ENCODE measurements at places on chromosomes 1 and 21. TPM values are rescaled to one million over a fixed set of nuclear protein-coding genes. Genes with fewer than 3 reads are reported as not detected.
A peak's percentile ranks its signal among the peaks of the same experiment; 100 is the strongest.

DNA sequence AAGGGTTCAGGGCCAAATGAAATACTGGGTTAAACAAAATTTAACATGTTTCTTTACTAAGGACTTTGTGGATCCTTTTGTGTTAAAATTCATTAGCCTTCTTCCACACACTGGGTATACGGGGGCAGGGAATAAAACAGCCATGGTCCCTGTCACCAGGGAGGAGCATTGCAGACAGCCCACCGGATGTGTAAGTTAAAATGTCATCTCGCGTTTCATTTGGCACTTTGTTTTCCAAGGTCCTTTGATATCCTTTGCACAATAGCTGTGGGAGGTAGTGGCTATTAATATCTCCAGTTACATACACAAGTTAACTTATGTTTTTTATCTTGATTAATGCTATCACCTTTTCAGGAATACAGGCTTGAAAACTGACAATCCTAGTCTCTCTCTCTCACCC, 172.7 kb downstream of the BARHL2 start:
- H3K4me3 ChIP-seq = no peak overlapping the region
- no peaks in the 10 kb centered on the region for H3K36me3 ChIP-seq

- H3K4me3 ChIP-seq = no peak overlapping the region
- no peaks in the 10 kb centered on the region for H3K4me1 ChIP-seq
- no peaks in the 10 kb centered on the region for H3K36me3 ChIP-seq
- DNase-seq = peak; percentile 29
- H3K27ac ChIP-seq = no peak overlapping the region
Observed at GRCh38 chr1:245807306-245807705, 652.5 kb downstream of the KIF26B start.

Gene OR2L8
- total RNA-seq = not detected

- no peak overlapping the region for H3K4me3 ChIP-seq
- H3K4me1 ChIP-seq = no peaks in the 10 kb centered on the region
- H3K36me3 ChIP-seq = no peaks in the 10 kb centered on the region
Observed at GRCh38 chr1:101928829-101929228, 67.9 kb downstream of the OLFM3 start.

DNA sequence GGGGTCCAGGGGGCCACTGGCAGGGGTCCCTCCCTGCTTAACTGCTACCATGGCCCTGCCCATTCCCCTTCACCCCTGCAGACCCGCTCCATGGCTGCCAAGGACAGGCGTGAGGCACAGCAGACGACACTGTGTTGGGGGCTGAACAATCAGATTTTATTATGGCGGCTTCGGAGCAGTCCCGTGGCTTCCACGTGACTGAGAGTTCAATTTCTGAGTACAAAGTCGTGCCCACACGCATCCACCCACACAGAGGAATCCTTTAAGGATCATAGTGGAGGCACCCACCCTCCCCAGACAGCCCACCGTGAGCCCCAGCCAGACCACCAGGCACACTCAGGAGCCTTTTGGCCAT, 1.5 kb downstream of the HES5 start:
- peak overlapping the region; percentile 55 for H3K4me3 ChIP-seq
- no peak for DNase-seq
- H3K27me3 ChIP-seq = no peaks in the 10 kb centered on the region
- H3K36me3 ChIP-seq = no peaks in the 10 kb centered on the region

DNA sequence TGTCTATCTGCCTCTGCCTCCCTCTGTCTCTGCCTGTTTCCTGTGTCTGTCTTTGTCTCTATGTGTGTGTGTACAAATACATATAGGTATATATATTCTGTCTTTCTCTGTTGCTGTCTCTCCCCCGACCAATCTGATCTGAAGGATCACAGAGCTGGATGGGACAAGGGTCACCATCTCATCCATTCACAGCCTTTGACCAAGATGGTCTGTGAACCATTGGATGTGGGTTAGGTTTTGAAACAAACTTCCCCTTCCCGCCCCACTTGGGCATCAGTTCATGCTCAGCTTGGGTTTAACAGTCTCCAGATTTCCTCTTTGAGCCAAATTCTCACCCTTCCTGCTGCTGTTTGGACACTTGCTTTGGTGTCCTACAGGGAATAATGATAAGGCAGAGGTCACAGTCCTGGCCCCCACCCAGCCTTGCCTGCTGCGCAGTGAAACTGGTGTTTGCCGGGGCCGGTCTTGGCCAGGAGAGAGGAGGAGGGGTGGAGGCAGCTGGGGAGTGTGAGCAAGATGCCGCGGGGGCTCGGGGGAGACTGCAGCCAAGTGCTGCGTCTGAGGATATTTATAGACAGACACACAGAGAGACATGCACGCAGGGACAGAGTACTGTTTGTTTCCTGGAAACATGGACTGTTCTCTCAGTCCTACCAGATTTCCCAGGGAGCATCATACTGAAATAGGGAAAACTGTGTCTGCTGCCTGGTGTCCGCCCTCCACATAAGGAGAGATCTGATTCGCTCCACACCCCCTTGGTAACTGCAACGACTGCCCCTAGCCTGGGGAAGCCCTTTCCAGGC, 27.0 kb upstream of the BTG2 start:
- H3K4me1 ChIP-seq = peaks cover 73% of the 10 kb centered on the region
- no peak overlapping the region for H3K4me3 ChIP-seq
- no peaks in the 10 kb centered on the region for H3K36me3 ChIP-seq
- H3K27ac ChIP-seq = peak overlapping the region; percentile 87
- DNase-seq = peak; percentile 95
- H3K27me3 ChIP-seq = no peaks in the 10 kb centered on the region

DNA sequence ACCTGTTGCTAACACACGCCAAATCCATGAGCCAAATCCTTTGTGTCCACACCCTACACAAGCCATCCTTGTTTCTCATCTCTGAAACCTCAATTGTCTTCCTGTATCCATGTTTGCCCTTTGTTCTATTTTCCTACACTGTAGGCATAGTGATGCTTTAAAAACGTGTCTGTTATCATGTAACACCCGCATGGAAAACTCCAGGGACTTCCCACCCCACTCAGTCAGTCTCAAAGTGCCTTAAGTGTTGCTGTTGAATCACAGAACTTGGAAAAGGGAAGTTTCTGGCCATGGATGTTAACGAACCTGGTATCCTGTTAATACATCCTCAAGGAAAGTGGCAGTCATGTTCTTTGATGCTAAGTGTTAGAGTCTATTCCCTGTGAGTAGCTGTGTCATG, 9.7 kb downstream of the OR2T11 start:
- H3K27me3 ChIP-seq = no peaks in the 10 kb centered on the region
- H3K27ac ChIP-seq = no peak overlapping the region
- H3K4me3 ChIP-seq = no peak overlapping the region
- H3K36me3 ChIP-seq = no peaks in the 10 kb centered on the region
- DNase-seq = no peak
- H3K4me1 ChIP-seq = no peaks in the 10 kb centered on the region

- H3K27ac ChIP-seq = no peak overlapping the region
- no peak for DNase-seq
- no peaks in the 10 kb centered on the region for H3K4me1 ChIP-seq
- H3K27me3 ChIP-seq = no peaks in the 10 kb centered on the region
Observed at GRCh38 chr1:172700556-172700955, 41.7 kb downstream of the FASLG start.

DNA sequence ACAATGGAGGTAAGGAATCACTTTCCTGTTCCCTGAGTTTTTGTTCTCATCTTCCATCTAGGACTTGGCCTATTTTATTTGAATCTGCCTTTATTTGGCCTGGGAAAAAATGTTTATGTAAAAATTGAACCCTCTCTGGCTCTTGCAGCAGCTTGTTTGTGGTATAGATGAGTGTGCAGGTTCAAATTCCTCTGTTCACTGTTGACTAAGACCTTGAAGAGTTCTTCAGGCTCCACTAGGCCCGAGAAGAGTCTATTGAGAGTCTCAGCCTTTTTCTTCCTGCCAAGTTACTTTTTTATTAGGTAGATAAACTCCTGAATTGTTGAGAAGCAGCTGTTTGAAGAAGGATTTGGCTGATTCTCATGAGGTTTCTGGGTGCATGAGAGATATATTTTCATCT, 248.8 kb upstream of the ADGRL2 start:
- no peaks in the 10 kb centered on the region for H3K4me1 ChIP-seq
- no peaks in the 10 kb centered on the region for H3K36me3 ChIP-seq
- no peak overlapping the region for H3K27ac ChIP-seq
- no peak for DNase-seq
- H3K4me3 ChIP-seq = no peak overlapping the region
- no peaks in the 10 kb centered on the region for H3K27me3 ChIP-seq

DNA sequence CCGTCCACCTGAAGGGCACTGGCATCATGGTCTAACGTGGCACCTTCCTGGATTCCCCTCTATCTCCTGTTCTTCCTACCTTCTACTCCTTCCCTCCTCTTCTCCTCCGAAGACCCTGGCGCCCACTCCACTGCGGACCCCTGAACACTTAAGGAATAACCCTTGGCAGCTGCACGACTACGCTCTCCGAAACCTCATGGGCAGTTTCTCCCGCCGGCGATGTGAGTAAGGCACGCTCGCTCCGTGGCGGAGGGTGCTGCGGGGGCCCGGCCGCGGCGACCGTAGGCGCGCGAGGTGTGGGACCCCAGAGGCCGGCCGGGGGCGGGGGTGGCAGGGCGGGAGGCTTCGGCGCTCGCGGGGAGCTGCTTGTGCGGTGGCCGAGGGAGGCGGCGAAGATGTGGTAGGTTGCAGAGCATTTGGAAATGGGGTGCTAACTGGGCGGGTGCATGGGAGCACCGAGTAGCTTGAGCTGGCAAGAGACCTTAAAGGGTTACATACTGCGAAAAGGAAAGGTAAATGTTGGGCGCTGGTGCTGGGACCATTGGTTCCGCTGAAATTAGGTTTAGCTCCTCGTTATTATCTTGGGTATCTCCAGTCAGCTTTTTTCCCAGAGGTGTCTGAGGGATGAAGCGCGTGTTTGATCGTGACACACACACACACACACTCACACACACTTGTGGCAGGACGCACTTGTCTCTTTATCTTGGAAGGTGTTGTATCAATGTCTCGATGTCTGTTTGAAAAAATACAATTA, 876 bp downstream of the LRRC7 start:
- peak overlapping the region; percentile 61 for H3K4me3 ChIP-seq
- DNase-seq = no peak
- H3K36me3 ChIP-seq = no peaks in the 10 kb centered on the region

Gene MROH7
- total RNA-seq = 15.1 TPM

Gene FLG2
- not detected for total RNA-seq

Gene PTAFR
- 2.8 TPM for total RNA-seq

GRCh38 chr1:21099034-21099868, 77.4 kb downstream of the EIF4G3 start:
- no peaks in the 10 kb centered on the region for H3K27me3 ChIP-seq
- no peak overlapping the region for H3K27ac ChIP-seq
- no peak for DNase-seq
- H3K36me3 ChIP-seq = peaks cover 6% of the 10 kb centered on the region

Gene DDAH1
- total RNA-seq = 58.4 TPM

Gene GUCA2A
- total RNA-seq = 1.8 TPM

DNA sequence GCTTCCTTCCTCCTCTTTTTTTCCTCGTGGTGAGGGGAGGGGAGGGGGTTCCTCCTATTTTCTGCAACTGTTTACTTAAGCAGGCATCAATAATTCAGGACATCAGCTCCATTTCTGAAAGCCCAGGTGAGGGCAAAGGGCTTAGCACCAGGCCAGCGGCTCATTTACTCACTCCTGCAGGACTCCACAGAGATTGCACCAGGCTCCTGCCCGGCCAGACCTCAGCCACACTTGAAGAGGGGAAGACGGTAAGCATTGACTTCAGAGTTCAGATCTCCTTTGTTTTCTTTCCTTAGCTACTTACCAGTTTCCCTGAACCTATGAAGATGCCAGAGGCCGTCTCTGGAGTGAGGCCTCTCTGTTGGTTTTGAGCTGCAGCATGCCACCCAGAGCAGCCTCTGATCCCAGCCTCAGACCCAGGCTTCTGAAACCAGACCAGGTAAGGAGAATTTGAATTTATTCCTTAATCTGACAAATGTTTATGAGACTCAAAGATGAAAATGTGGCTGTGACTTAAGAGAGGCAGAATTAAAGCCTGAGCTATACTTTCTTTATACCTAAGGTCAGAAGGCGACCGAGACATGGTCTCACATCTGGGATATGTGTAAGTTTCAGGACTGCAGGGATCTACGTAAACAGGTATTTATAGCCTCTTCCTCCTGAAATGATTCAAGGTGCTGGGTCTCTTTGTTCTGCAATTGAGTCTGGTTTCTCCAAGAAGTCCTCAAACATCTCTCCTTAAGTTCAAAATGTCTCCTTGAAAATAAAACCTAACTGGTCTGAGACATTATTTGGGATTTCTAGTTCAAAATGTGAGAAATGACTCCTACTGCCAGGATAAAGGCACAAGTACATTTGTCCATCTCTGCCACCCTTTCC, 272.5 kb upstream of the RUNX1 start:
- H3K4me3 ChIP-seq = no peak overlapping the region
- no peak for DNase-seq
- peaks cover 30% of the 10 kb centered on the region for H3K4me1 ChIP-seq
- no peaks in the 10 kb centered on the region for H3K36me3 ChIP-seq

Gene RHCE
- not detected for total RNA-seq

DNA sequence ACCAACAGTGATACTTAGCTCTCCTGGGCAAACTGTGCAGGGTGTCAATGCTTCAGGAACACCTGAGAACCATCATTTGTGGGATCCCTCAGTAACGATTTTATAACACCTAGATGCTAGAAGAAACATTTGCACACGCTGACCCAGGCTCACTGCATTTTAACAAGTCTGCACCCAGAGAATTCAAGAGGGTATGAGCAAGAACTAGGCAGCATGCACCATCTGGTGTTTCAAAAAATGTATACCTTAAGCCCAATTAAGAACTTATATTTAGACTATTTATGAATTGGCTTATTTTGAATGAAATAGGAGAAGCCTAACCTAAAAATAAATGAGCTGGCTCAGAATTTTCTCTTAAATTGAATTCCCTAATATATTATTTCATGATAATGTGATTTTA, 400.5 kb downstream of the GPATCH2 start:
- H3K27me3 ChIP-seq = no peaks in the 10 kb centered on the region
- H3K36me3 ChIP-seq = no peaks in the 10 kb centered on the region
- H3K4me1 ChIP-seq = no peaks in the 10 kb centered on the region
- H3K4me3 ChIP-seq = no peak overlapping the region
- no peak overlapping the region for H3K27ac ChIP-seq
- no peak for DNase-seq

Gene CD52
- total RNA-seq = not detected

DNA sequence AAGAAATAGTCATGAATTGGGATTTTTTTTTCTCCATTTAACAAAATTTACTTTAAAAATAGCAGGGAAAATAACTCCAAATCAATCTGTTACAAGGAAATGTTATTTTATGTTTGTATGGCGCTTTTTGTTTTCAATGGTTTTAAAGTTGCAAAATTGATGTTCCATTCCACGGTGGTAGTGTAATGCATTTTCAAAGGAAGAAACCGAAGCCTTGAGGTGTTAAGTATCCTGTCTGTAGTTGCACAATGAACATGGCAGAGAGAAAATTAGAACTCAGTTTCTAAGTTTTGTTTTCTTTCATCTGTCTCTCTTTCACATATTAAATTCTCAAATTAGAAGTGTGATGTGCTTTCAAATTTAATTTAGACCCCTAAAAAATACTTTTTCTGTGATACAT, 841.8 kb downstream of the USP25 start:
- no peaks in the 10 kb centered on the region for H3K4me1 ChIP-seq
- no peak for DNase-seq
- no peaks in the 10 kb centered on the region for H3K36me3 ChIP-seq
- no peaks in the 10 kb centered on the region for H3K27me3 ChIP-seq
- no peak overlapping the region for H3K27ac ChIP-seq
